ENCODE measurements at places on chromosomes 6 and 20.
A peak's percentile ranks its signal among the peaks of the same experiment; 100 is the strongest.

DNA sequence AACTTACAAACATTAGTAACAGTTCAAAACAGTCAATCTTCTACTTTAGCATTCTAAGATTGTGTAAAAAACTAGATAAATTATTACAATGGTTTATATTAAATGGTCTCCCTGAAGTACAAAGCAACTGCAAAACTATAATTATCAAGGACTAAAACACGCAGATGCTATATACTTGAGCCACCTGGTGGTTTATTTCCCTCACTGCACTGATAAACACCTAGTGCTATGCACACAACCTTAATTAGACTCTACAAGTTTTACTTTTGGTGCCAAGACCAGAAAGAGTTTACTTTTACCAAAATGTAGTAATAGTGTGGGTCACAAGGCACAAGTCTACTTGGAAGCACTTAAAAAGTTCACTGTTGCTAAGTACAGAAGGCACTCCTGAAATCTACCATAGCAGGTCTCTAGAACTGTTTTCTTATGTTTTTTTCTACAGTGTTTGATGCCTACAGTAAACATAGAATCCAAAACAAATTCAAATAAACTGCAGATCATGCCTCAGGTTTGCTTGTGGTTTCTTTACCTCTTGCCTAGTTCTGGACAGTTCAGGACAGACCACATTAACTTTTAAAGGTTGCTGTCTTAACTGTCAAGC is 49.2 kb downstream of the GMDS start:
- DNase-seq = peak; percentile 75

- DNase-seq = no peak
Observed at GRCh38 chr6:160519133-160519532, 144.9 kb downstream of the LPA start.

GRCh38 chr6:118372413-118372812 is 175.7 kb upstream of the PLN start:
- peak; percentile 52 for DNase-seq

- no peak for DNase-seq
Observed at GRCh38 chr6:47655719-47656595, 42.4 kb upstream of the ADGRF4 start.

DNA sequence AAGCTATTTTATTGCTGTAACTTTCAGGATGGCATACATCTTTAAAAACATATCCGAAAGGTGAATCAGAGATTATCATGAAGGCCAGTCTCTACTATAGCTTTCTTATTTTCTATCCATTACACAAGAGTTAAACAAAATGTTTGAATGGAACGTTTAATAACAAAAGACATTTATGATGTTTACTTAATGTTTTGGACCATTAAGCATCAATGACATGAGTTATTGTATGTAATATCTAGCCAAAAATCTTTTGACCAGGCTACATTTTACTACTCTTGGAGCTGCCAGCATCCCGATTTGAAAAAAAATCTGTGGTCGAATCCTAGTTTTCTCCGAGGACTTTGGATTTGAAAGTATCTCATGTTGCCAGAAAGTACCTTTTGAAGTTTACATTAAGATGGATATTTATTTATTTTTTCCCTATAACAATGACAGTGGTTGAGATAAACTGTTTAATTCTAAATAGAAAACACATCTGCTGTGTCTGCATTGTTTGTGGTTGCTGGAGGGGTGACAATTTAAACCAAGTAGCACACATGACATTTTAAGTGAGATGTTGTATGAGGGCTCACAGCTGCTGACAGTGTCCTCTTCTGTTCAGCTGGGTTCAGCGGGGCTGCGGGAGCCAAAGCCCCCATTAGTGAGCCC is 293.7 kb upstream of the TCF21 start:
- DNase-seq = no peak

- DNase-seq = no peak
Observed at GRCh38 chr6:15366003-15366535, 120.2 kb downstream of the JARID2 start.

GRCh38 chr20:33568378-33568777 is 78.5 kb downstream of the CBFA2T2 start:
- DNase-seq = peak; percentile 94

GRCh38 chr20:602111-602970 is 7.8 kb downstream of the TCF15 start:
- DNase-seq = no peak

DNA sequence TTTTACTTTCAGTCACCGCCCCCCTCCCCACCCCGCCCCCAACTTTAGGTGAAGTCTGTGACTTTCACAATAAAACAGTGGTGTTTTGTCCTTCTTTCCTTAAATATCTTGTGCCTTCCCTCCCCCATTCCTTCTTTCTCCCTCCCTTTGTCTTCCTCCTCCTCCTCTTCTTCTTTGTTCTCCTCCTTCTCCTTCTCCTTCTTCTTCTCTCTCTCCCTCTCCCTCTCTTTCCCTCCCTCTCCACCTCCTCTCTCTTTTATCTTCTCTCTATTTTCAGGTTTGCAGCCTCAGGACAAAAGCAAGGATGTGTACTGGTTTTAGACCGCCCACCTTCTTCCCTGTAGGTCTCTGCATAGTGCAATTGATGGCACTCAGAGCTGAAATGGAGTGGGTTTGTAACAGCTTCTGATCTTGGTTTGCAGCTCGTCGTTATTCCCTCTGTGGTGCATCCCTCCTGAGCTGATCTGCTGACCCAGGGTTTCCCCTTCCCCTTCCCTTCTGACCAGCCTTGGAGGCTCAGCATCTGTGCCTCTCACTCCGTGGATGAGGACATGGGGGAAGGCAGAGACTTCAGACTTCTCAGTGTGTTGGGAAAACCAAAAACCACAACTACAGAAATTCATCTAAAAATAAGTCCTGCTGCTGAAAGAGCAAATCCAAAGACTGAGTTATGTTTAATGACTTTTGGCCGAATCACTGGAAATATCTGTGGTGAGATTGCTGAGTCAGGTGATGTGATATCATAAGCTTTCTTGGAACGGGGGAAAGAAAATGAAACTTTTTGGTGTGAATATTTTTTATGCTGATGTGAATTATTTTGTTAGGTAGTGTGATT is 6.9 kb downstream of the VGLL2 start:
- DNase-seq = no peak
